Mammary epithelial cell (primary cell): ENCODE measurements at places on chromosomes 2 and 18. TPM values are rescaled to one million over a fixed set of nuclear protein-coding genes. Genes with fewer than 3 reads are reported as not detected.

DNA sequence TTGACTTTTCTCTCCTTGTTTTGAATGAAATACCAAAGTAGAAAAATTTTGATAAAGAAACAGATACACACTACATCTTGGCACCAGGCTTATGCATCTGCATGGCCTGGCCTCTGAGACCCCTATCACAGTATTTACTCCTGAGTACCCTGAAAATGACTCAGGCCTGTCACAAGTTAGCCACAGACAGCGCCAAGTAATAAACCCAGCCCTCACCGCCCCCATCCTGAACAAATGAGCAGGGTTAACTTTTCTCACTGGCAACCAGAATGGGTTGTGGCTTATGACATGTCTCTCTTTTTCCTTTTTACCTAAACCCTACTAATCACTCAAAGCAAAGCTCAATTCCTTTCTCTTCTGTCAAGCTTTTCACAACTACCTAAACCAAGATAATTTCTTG is 35.3 kb downstream of the SPRED2 start:
- no peak for DNase-seq

GRCh38 chr2:26739514-26739913 is 24.6 kb upstream of the SLC35F6 start:
- no peak for DNase-seq

DNA sequence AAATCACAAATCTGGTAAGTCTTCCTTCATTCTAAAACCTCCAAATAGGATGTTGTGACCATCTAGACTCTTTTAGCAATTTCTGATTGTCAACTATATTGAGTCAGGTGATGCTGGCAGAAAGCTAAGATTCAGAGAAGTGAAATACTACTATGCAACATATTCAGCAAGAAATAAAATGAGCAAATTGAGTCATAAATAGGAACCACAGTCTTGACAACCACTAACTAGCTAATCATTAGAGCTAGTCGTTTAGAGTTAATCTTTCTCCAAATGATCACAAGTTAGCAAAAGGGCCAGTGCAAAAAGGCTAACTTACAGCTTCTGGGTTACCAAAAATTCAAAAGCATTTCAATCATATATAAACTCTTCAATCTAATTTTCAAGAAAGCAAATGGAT is 54.5 kb downstream of the ROCK1 start:
- DNase-seq = no peak

DNA sequence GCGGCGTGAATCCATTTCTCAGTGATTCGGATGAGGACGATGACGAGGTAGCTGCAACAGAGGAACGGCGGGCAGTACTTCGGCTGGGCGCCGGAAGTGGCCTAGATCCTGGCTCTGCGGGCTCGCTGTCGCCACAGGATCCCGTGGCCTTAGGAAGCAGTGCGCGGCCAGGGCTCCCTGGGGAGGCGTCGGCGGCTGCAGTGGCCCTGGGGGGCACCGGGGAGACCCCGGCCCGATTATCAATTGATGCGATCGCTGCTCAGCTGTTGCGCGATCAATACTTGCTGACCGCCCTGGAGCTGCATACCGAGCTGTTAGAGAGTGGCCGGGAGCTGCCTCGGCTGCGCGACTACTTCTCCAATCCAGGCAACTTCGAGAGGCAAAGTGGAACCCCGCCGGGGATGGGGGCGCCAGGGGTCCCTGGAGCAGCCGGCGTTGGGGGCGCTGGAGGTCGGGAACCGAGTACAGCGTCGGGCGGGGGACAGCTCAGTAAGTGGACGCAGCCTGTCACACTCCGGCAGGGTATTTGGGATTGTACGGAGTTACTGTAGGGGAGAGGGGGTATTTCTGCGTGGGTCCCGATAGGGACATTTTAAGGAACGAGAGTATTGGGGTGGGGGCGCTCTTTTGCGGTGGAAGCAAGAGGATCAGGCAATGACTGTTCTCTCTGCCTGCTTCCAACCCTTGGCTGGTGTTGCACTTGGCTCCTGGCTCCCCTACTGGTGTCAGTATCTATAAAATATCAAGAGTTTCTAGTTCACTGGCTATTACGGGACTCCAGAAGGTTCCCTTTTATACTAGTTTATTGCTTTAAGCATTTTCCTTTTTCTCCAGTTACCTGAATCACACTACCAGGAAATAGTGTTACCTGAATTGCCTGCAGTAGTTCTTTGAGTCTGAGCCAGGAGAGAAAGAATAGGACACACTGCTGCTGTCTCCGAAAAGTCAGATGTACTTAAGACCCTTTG is 772 bp downstream of the RELCH start:
- DNase-seq = peak; percentile 33

GRCh38 chr2:20543469-20544152 is 96.7 kb downstream of the RHOB start:
- DNase-seq = no peak

GRCh38 chr18:22422909-22423548 is 5.3 kb upstream of the CTAGE1 start:
- peak; percentile 20 for DNase-seq

DNA sequence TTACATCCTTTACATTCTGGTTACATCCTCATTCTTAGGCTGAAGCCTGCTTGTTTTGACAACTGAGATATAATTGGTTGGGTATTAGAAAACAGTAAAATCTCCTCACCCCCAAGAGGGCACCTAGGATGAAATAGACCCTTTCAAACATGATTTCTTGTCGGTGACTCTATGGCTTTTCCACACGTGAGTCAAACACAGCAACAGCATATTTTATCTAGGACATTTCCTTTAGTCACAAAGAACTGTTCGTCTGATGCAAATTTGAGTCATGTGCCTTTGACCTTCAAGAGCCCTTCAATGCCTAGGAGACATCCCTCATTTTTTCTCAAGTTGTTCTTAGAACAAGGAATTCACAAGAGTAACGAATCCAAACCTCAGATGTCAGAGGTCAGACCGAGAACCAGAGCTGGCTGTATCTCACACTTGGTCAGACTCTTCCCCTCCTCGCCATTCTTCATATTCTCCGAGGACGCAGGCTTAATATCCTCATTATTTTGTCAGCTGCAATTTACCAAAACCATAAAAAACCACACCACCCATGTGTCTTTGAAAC is 60.5 kb upstream of the ALKAL2 start:
- no peak for DNase-seq

DNA sequence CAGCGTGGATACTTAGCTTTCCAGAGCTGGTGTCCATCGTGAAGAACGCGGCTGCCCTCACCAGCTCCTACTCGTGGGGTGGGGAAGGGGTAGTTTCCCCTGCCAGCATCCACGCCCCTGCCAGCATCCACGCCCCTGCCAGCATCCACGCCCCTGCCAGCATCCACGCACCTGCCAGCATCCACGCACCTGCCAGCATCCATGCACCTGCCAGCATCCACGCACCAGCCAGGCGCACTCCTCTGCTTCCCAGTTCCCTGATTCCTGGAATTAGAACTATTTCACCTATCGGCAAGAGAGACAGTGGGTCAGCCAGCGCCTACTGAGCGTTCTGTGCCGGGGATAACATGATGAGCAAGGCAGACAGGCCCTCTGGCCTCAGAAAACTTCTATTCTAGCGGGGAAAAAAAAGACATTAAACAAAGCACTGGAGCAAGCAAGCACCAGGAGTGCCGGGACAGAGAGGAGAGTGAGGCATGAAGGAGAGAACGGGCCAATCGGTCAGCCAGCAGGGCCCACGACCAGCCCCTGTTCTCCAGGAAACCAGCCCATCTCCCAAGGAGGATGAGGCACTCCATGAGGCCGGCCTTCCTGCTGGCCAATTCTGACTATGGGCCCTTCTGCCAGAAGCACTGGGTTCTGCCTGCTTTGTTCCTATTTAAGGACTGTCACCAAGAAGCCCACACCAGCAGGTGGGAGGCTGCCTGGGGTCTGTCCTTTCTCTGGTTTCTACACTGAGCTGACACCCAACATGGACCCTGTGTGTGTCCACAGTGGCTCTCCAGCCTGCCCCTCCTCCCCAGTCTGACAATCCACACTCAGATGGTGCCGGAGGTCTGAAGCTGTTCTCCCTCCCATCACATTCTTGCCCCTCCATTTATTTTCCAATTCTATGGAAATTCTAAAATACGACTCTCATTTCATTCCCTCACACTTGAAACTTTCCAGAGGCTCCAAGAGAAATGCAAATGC is 78.4 kb upstream of the SALL3 start:
- DNase-seq = no peak

DNA sequence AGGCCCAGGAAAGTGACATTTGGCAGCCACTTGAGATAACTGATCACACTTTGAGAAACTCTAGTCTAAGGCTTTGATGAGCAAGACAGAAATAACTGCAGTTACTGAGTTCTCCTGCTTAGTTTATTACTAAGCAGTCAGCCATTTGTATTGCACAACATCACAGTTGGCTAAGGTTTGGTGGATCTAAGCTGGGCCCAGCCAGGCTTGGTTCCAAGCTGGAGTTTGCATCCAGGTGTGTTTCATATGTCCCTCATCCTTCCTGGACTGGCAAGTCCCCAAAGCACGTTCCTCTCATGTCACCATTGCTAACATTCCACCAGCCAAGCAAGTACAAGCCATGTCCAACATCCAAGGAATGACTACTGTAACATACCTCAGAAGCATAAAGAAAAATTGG is 71.3 kb upstream of the ZNF532 start:
- DNase-seq = peak; percentile 89

DNA sequence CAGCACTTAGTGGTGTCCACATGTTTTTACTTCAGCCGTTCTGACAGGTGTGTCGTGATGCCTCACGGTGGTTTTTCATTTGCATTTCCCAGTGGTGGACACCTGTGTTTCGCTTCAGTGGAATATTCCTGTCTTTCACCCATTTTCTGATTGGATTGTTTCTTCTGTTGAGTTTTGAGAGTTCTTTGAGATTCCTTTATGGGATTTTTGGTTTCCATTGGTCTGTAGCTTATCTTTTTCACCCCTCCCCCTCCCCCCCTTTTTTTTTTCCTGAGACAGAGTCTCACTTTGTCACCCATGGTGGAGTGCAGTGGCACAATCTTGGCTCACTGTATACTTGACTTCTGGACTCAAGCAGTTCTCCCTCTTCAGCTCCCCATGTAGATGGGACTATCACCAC is 8.0 kb downstream of the ANKRD23 start:
- DNase-seq = no peak

GRCh38 chr18:50056185-50056584 is 138.8 kb downstream of the MYO5B start:
- no peak for DNase-seq

Gene KLHL14
- not detected for total RNA-seq

Gene CLASP1
- 248 TPM for total RNA-seq

Gene SETBP1
- total RNA-seq = 14.9 and 23.2 TPM in 2 replicates

Gene MPP4
- total RNA-seq = 0.50 TPM
